ENCODE measurements at places on chromosomes 7 and 10.

- DNase-seq, result no peak
Measured at GRCh38 chr7:149846436-149847046, 8.4 kb downstream of the ZNF862 start.

DNA sequence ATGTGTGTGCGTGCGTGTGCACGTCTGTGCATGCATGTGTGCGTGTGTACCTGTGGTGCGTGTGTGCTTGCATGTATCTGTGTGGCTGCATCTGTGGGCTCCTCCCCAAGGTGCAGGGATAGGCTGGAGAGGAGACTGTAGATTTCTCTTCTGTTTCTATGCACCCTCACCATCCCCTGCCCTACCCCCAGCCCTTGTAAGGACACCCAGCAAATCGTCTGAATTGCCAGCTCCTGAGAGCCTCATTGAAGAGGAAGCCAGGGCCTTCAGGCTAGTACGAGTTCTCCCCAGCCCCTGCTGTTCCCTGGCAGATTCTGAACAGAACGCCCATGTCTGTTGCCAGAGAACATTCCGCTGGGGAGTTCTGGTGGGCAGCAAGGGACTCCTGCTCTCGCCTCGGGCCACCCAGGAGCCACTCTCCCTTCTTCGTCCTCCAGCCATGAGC lies 17.0 kb upstream of the TRIM8 start:
- no peak for DNase-seq

- DNase-seq, result no peak
Measured at GRCh38 chr7:122273117-122273516, 31.4 kb downstream of the FEZF1 start.

DNA sequence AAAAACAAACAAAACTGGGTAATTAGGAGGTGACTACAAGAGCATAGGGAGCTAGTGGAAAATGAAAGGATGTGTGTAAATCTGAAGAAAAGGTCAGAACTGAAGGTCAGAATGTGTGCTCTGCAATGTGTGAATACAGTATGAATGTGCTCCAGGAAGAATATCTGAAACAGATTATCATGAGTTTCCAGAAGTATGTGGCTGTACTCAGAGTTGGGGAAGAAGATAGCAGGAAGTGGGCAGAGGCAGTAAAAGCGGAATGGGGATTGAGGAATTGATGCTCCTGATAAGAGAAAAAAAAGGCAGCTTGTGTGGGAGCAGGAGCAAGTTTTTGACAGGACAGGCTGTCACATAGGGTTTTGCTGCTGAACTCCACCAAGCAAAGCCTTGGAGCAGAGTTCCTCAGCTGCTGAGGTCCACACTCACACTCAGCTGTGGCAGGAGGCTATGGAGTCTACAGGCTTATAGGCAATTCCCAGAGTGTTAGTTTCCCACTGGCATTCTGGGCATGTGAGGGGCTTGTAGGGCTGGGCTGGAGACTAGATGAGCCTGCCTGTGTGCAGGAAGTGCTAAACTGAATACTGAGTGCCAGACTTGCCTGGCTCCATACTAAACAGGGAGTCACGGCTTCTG lies 22.9 kb downstream of the H2AZ2 start:
- DNase-seq, result no peak

DNA sequence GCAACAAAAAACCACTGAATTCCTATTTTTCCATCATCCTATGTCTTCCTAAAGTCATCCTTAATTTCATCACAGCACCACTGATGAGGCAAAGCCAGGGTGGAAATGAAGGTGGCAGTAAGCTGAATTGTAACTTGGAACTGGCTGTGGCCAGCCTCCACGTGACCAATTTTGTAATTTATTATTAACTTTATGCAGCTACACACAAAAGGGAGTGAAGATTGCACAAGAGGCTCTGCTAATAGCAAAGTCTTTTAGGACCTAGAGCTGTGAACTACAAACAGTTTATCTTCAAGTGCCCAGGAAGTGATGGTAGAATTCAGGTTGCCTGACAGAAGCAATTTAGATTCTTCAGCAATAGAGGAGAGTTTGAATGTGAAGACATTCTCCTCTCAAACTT lies 176.4 kb downstream of the CCDC71L start:
- DNase-seq, result no peak

GRCh38 chr7:87886875-87887274 lies 10.6 kb downstream of the DBF4 start:
- DNase-seq, result no peak

GRCh38 chr7:28290496-28290895 lies 109.9 kb upstream of the JAZF1 start:
- no peak for DNase-seq

GRCh38 chr10:10699427-10699826 lies 318.2 kb upstream of the CELF2 start:
- DNase-seq, result no peak

GRCh38 chr10:66307826-66308225 lies 618.0 kb upstream of the LRRTM3 start:
- DNase-seq, result no peak

Measured in stimulated activated CD8-positive, alpha-beta memory T cell treated with anti-CD3 and anti-CD28 coated beads, Interleukin-12 subunit alpha, Interleukin-12 subunit beta, amount 100 ng/mL, for 4 hours (primary cell).